ENCODE measurements at places on chromosomes 12 and 14. TPM values are rescaled to one million over a fixed set of nuclear protein-coding genes. Genes with fewer than 3 reads are reported as not detected.

DNA sequence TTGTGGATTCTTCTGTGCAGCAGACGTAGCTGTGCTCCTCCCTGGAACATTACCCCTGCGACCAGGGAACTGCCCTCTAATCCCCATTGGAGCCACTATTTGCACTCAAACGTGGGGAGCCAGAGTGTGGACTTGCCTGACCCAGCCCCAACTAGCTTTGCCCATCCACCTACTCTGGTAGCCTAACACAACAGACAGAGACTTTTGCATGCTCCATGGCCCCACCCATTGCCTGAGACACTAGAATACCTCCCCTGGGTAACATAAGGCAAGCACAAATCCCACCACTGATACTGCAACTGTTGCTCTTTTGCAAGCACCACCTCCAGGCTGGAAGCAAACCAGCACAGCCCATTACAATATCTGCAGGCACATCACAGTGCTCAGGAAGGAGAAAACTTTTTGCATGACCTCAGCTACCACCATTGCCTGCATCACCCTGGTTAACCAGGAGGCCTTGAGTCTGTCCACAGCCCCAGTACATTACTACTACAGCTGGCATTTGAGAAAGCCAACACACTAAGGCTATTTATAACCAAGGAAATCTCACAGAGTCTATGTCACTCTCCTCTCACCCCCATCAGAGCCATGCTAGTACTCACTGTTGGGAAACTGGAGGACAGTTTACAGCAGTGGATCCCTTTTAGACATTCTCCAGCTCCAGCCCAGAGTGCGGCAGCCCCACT, 15.0 kb downstream of the CEP128 start:
- no peaks in the 10 kb centered on the region for H3K36me3 ChIP-seq
- peaks cover 18% of the 10 kb centered on the region for H3K4me1 ChIP-seq
- DNase-seq: no peak
- H3K4me3 ChIP-seq: no peak overlapping the region
- no peak overlapping the region for H3K27ac ChIP-seq
- H3K27me3 ChIP-seq: no peaks in the 10 kb centered on the region

DNA sequence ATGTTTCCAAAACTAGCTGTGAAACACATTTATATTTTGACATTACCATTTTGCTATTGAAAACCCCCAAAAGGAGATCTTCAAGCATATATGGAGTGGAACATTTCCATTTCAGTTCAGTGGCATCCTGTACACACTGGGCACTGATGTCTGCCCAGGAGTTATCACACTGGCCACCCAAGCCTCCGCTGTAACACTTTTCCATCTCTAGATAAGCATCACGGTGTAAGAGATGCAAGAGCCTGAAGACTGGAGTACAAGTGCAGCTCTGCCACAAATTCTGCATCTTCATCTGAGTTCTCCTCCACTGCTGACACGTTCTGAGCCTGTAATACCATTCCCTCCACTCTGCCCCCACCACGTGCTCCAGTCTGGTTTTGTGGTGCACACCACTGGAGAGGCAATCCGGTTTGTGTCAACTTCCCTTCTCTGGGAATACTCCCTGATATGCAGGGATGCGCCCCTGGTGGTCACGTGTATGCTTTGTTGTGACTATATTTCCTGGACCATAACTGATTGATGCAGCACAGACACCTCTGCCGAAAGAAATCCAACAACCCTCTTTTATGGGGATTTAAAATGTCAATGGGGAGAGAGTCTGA, 12.7 kb downstream of the SPTLC2 start:
- peaks cover 37% of the 10 kb centered on the region for H3K4me1 ChIP-seq
- DNase-seq: no peak
- no peaks in the 10 kb centered on the region for H3K36me3 ChIP-seq
- H3K27me3 ChIP-seq: no peaks in the 10 kb centered on the region
- H3K4me3 ChIP-seq: no peak overlapping the region

MEG3 gene
- polyA plus RNA-seq: 5.6 TPM

FAM181A gene
- polyA plus RNA-seq: not detected

CDH24 gene
- 5.8 TPM for polyA plus RNA-seq

KRT85 gene
- not detected for polyA plus RNA-seq

ANKRD33 gene
- polyA plus RNA-seq: not detected

DNA sequence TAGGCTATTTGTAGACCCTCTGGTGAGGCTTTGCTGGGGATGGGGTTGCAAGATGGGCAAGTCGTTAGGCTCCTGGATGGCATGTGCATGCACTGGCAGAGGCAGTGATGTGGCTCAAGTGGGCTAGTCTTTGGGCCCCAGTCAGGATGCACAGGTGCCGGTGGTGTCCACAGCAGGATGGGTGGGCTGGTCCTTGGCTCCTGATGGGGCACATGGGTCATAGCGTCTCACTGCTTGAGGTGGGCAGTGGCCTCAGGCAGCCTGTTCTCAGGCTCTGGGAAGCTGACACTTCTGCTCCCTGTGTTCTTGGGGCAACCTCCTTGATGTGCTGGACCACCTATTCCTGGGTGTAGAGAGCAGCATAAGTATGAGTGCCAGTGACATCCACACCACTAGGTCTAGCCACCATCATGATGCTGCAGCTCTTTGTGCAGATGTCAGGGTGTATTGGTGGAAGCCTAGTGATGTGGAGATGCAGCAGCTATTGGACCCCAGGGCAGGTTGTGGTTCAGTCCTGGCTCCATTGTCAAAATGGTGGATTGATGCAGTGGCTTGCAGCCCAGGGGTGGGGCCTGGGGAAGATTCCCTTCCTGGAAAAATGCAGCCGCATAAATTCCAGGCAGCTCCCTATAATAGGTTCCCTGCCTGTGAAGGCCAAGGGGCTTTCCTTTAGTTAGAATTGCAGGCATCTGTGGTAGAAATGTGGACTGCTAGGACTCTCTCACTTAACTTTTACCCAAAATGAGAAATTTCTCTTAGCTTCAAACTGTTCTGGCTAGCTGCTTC, 742.5 kb upstream of the MDGA2 start:
- H3K27me3 ChIP-seq: no peaks in the 10 kb centered on the region
- H3K4me3 ChIP-seq: no peak overlapping the region
- no peak for DNase-seq
- no peaks in the 10 kb centered on the region for H3K36me3 ChIP-seq
- no peak overlapping the region for H3K27ac ChIP-seq

DNA sequence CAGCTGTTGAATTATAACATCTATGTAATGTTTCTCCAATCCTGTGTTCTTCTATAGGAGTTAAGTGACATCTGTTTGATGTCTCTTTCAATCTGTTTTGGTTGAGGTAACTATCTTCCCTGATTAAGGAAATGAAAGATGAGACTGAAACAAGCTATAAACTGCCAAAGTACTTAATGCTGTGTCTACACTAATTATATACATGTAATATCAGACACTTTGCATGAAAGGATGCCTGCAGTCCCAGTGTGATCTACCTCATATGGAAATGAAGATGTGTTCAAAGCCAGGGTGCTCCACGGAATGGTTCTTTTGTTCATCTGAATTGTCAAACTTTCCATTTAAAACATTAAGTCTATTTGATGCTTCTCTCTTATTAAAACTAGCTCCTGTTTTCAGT, 958.3 kb downstream of the GALC start:
- DNase-seq: no peak
- no peak overlapping the region for H3K27ac ChIP-seq
- H3K36me3 ChIP-seq: no peaks in the 10 kb centered on the region
- H3K27me3 ChIP-seq: no peaks in the 10 kb centered on the region
- no peaks in the 10 kb centered on the region for H3K4me1 ChIP-seq
- no peak overlapping the region for H3K4me3 ChIP-seq

GRCh38 chr12:123061441-123062205, 81.1 kb downstream of the ARL6IP4 start:
- no peaks in the 10 kb centered on the region for H3K27me3 ChIP-seq
- H3K27ac ChIP-seq: no peak overlapping the region
